Activated naive CD4-positive, alpha-beta T cell (primary cell): ENCODE measurements at places on chromosomes 2 and 18.

DNA sequence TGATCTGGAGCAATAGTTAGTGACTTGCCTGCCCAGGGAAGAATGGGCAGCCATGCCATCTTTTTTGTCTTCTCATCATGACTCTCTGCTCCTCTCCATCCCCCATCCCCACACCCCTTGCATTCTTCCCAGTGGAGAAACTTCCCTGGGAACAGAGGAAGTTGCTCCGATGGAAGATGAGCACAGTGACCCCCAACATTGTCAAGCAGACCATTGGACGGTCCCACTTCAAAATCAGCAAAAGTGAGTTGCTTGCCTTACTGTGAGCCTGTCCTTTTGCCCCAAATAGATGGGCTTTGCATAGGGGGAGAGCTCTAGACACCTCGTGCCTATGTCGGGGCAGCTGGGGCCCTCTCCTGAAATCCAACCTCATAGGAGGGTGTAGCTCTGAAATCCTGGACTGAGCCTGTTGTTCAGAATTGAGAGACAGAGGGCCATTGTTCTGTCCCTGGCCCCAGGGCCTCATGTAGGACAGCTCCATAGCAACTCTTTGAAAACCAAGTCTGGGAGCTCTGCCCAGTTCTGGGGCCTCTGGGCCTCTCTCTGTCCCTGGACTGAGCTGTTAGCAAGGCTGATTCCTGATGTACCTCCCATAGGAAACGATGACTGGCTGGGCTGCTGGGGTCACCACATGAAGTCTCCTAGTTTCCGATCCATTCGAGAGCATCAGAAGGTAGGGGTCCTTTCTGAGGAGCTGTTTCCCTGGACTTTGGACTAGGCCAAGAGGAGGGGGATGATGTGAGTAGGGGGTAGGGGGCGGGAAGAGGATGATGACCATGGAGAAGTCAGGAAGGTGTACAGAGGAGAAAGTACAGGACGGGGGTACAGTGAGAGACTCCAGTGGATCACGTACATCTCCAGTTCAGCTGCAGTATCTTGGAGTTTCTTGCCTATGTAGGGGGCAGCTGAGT is 35.2 kb downstream of the TTLL4 start:
- DNase-seq: no peak

DNA sequence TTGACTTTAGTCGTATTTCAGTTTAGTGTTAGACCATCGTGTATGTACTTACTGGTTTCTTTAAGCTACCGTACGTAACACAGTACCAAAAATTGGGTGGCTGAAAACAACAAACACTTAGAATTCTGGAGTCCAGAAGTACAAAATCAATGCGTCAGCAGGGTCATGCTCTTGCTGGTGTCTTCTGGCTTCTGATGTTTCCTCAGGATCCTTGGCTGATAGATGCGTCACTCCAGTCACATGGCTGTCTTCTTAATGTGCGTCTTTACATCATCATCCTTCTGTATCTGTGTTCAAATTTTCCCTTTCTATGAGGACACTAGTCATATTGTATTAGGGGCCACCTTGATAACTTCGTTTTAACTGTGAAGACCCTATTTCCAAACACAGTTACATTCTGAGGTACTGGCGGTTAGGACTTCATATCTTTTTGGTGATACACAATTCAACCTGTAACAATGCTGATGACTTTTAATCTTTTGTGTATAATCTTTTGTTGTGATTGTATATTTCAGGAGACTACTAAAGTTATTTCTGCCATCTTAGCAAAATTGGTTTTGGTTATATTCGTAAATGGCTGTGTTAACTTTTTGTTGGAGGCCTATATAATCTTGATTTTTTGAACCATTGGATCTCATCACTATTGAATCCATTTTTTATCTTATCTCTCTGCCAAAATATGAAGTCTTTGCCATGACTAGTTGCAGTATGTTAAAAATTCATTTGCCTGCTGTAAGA is 25.4 kb downstream of the ACTR3 start:
- no peak for DNase-seq

- no peak for DNase-seq
These were observed 395.8 kb downstream of the MTX2 start for GRCh38 chr2:176665086-176665485.

DNA sequence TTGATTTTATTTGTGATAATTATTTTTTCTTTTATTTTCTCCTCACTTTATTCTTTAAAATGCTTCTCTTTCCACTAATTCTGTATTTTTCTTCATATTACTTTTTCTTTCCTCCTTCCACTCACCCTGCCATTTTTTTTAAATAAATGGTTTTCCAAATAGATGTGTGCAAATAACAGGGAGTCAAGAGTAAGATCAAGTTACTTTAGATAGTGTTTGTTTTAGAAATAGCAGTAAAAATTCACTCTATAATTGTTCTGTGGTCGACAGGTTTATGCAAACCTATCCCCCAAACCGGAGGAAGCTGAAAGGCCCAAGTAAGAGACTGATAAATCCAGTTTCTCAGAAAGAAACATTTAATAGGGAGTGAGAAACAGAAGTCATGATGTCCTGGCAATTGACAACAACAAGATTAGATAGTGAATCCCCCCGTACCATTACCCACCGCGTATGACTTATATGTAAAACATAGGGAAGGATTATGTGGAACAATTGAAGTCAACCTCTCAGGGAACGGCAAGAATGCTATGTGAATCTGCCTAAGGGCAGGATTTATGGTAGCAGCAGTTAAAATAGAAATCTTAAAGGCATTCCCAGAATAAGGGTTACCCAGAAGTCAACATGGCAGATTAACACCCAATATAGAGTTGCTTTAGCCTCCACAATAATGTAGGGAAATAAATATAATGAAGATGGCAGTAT is 75.5 kb downstream of the KYNU start:
- DNase-seq: no peak

- DNase-seq: no peak
These were observed 1.3 kb downstream of the TMEM17 start for GRCh38 chr2:62504657-62505056.

DNA sequence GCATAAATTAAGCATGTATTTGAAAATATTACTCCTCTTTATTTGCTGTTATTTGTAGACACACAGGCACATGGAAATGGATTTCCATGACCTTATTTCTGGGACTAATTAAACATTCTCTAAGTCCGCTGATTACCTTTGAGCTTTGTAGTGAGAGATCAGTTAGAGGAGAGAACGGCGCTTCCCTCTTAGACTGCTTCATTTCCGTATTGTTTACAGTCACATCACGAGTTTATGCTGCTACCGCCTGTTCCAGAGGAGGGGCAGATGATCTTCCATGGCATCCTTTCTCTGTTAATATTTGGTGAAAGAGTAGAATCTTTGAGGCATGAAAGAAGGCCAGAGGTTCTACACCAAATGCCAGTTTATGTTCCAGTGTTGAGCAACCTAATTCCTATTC is 404.4 kb downstream of the TRIB2 start:
- DNase-seq: no peak

DNA sequence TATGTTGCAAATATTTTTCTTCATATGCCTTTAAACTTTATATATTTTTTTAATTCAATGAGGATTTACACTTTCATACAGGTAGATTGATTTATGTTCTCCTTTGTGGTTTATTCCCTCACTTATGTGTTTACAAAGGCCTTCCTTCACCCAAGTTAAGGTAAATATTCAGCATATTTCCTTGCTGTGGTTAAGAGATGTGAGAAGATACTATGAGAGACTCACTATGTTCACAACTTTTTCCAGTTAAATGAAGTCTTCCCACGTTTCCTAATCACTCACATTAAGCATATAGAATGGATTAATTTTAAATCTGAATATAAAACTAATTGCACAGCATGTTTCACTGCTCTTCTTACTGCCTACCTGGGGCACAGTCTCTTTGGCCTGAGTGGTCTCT is 597 bp downstream of the PECR start:
- DNase-seq: no peak

DNA sequence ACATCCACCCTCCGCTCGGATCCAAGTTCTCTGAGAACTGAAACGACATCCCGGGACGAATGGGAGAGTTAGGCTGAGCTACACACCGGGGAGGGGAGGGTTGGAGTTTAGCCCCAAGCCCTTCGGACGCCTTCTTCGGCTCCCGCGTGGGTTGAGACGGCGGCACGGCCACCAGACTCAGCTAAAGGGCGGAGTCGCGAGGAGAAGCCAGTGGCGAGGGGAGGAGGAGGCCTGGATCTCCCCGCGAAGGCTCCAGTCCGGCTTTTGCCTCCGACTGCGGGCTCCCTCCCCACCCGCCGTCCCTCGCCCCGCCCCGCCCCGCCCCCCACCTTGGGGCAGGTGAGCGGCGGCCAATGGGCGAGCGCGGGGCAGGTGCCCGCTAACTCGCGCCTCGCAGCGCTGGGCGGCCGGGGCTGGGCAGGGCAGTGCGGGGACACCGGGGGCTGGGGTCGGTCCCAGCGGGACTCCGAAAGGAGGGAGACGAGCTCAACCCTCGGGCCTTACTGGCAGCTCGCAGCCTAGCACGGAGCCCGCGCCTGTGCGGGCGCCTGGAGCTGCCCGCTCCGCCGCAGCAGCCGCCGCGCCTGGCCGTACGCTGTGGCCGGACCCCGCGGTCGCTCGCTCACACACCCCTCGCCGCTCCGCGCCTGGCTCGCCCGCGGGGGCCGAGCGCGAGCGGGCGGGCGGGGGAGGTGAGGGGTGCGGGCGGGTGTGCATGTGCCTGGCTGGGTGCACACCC is at the start of gene EMX1:
EMX1 (plus strand) TSS at position 382 of the 739 bp plus-strand sequence; CDS start at position 716, 334 bp downstream.
- peak; percentile 29 for DNase-seq

GRCh38 chr18:62900132-62900883 is 185.0 kb downstream of the PHLPP1 start:
- DNase-seq: no peak

DNA sequence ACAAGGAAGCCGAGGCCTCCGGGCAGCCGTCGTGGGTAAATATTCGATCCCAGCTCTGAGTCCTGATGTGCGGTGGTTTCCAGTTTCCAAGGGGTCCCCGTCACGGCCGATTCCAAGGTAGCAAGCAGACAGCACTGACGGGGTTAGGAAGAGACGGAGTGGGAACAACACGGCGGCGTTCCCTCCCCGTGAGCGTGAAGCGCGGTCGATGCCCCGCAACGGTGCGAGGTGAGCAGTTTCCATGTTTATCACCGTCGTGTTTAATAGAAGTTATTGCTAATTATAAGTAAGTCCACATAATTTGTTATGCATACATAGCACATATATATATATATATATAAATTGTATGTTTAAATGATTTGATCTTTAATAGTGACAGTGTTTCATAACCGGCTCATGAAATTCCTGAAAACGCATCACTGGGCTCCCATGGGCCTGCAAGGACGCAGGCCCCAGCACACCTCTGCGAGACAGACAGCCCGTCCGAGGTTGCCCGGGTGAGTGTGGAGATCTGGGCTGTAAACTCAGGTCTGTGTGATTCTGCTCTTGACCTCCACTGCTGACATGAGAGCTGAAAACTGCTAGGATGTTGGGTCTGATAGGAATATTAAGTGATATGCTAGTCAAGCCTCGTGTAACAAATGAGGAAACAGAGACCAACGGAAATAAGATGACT is 243.5 kb upstream of the SALL3 start:
- DNase-seq: no peak

DNA sequence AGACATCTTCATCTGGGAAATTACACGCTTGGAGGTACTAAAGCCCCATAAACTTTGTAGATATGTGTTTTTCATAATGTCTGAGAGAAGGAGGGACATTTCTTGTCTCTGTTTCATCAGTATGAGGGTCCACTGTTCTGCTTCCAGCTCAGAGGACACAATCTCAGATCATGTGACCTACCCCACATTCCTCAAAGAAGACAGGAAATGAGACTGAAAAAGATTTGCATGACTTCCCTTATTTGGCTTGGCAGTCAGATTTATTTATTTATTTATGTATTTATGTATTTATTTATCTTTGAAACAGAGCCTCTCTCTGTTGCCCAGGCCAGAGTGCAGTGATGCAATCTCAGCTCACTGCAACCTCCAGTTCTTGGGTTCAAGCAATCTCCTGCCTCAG is 463.7 kb upstream of the RGPD4 start:
- no peak for DNase-seq

GRCh38 chr2:155825876-155826275 is 506.6 kb downstream of the NR4A2 start:
- DNase-seq: no peak

GRCh38 chr2:165251366-165251765 is 12.2 kb downstream of the SCN2A start:
- no peak for DNase-seq

DNA sequence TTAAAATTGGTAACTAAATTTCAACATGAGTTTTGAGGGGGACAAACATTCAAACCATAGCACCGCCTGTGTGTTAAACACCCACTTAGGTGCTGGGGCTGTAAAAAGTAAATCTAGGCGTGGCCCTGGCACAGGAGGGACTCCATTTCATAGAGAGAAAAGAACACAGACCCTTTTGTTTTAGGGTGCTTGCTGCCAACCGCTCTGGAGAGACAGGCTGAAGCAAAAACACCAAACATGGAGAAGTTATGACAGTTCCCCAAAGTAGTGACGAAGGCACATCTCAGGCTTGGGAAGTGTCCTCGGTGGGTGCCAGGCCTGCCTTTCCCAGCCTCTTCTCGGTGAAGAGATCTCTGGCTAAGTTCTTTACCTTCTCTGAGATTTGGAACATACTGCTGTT is 5.1 kb downstream of the ACTG2 start:
- DNase-seq: no peak

GRCh38 chr18:69981948-69982347 is 34.3 kb upstream of the CD226 start:
- no peak for DNase-seq

DNA sequence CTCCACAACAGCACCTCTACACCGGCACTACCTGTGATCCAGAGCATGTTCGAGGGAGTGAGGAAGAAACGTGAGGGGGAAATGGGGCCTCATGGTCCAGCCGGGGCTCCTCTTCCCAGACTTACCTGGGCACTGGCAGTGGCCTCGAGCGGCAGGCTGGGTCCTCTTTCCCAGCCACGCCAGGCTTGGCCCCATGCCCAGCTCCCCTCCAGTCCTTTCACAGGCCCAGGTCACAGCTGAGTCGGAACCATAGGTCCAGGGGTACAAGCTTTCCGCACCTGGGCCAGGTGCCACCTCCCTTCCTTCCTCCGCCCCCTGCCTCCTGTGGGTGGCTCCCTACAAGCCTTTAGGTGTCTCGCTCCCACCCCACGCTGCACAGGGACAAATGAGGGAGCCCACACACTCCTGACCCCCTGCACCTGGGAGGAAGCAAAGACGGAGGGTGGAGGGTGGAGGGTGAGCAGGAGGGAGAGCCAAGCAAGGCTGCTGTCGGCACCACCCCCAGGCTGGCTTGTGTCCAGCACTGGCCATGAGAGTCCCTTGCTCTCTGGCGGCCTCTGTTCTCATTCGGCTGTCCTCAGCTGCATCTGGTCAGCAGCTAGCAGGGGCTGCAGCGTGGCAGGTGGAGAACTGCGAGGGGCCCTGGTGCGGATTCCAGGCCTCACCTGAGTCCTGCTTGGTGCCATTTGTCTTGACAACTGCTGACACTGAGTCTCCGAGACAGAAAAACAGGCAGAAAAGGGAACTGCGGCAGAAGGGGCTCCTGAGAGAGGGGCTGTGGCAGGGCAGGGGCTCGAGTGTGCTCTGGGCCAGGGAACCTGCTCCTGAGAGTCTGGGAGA is 26.8 kb downstream of the ADRA2B start:
- DNase-seq: no peak

- DNase-seq: no peak
These were observed 72.8 kb downstream of the PHLPP1 start for GRCh38 chr18:62788111-62788510.

- DNase-seq: no peak
These were observed 441.3 kb upstream of the CDH20 start for GRCh38 chr18:60891936-60892335.

GRCh38 chr2:47528455-47528854 is 125.5 kb downstream of the MSH2 start:
- no peak for DNase-seq

- DNase-seq: no peak
These were observed 9.0 kb upstream of the OTX1 start for GRCh38 chr2:63041592-63041991.
